Sciatic nerve (tissue), 2 donors: ENCODE measurements at places on chromosomes 1 and 21. TPM values are rescaled to one million over a fixed set of nuclear protein-coding genes. Genes with fewer than 3 reads are reported as not detected.

SLC25A34 gene
- 1.6 TPM for total RNA-seq

ESRRG gene
- total RNA-seq: 5.8 TPM

UQCRHL gene
- 1.5 TPM for total RNA-seq

VSIG8 gene
- not detected for total RNA-seq
